NCI-H1694 (cell line): ENCODE measurements at places on chromosomes 16 and 17.

DNA sequence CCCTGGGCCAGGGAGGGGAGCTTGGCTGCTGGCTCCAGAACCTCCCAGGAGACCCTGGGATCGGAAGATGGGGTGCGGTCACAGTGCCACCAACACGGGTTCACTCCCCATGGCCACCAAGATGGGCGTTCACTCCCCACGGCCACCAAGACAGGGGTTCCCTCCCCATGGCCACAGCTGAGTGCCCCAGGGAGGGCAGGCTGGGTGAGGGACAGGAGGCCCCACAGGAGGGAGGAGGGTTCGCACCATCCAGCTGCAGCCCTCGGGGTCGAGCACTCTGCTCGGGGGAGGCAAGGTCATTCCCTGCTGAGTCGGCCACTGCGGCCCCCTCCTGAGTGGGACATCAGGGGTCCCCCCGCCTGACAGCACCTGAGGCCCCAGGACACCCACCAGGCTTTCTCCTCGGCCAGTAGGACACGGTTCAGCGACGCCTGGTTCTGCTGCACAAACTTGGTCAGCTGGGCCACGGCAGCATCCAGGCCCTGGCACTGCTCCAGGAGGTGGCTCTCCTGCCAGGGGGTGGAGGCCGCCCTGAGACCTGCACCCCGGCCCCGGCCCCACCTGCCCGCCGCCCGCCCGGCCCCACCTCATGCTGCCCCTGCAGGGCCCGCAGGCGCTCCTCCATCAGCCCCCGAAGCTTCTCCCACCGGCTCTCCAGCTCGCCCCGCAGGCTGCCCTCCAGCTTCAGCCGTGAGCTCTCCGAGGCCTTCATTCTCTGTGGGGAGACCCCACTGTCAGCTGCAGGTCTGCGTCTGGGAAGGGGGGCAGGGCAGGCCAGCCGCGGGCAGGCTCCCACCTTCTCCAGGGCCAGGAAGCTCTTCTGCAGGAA, 5.9 kb downstream of the CCDC154 start:
- DNase-seq, result no peak

DNA sequence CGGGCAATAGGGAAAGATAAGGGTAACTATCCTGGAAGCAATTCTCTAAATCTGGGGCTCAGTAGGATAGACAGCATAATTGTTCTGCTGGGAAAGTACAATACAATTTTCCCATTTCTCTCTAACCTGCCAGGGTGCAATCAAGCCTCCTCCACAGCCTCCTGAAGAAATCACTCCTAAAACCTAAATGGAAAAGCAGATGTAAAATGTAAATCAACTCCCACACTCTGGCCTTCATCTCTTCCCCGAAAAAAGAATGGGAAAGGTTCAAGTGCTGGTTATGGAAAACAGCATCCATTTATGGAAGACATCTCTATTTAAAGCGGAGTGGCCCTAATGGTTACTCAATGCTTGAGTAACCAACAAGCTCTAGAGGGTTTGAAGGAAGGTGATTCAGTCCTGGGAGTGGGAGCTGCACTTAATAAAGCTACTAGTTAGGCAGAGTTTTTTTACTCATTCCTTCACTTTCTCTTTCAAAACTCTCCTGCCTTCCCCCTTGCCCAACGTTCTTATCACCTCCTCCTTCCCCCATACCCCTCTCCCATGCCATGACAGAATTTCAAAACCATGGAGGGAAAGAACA, 5.1 kb downstream of the MMD start:
- DNase-seq, result no peak

DNA sequence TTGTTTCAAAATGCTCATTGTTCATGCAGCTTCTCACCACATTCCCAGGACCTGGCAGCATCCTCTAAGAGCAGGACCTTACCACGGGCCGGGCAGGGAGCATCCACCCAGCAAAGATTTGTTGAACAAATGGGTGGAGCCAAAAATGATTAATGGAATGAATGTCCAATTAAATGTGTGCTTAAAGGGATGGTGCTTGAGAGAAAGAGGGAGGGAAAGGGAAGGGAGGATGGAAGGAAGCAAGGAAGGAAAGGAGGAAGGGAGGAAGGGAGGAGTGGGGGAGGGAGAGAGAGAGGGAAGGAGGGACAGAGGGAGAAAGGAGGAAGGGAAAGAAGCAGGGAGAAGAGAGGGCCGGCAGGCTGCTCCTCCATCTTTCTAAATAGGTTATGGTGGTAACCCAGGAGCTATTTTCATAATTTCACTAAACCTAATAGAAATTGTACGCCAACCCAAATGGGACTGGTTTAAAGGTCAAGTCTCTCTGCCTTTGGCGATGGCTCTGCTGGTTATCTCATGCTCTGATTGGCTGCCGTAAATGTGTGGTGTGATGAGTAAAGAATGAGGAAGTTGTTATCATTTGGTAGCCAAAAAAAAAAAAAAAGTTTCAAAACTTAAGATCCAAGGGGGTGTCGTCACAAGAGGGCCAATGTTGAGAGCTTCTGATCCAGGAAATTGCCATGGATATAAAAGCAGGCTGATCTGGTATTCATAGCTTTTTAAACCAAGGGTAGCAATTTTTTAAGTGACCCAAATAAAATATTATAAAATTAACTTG, 126.7 kb upstream of the FOXF1 start:
- DNase-seq, result no peak

DNA sequence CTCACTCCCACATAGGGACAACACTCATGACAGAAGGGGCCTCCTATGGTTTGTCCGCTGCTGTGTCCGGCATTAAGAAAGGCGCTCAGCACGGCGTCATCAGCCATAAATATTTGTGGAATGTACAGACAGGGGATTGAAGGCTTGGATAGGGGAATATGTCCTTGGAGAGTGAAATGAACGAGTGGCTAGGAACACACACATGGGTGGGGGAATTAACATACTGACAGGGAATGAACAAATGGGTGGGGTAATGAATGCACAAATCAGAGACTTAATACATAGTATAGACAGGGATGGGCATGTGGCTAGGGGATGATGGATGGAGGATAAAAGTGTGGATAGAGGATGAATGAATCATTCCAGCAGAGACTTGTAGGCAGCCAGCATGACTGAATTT, 154.0 kb upstream of the HSBP1 start:
- no peak for DNase-seq
